ENCODE measurements at places on chromosomes 11 and 22.

GRCh38 chr11:17803754-17804334 lies 69.3 kb downstream of the KCNC1 start:
- peak; percentile 15 for DNase-seq

GRCh38 chr11:61585115-61585514 lies 4.2 kb upstream of the SYT7 start:
- DNase-seq: no peak

DNA sequence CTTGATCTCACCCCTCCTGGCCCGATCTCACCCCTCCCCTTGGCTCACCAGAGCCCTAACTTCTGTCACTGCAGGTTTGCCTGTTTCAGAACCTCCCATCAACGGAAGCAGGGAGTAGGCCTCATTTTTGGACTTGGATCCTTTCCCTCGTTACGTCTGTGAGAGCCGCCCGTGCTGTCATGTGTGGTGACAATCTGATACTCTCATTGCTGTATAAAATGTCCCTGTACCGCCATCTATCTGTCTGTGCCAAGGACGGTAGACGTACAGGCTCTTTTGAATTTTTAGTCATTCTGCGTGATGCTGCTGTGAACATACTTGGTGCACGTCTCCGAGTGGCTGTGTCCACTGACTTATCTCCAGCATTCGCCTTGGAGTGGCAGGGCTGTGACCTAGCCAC lies 1163.1 kb downstream of the BRD1 start:
- DNase-seq: no peak

- DNase-seq: no peak
Observed at GRCh38 chr11:61142424-61142823, 18.8 kb downstream of the VPS37C start.

DNA sequence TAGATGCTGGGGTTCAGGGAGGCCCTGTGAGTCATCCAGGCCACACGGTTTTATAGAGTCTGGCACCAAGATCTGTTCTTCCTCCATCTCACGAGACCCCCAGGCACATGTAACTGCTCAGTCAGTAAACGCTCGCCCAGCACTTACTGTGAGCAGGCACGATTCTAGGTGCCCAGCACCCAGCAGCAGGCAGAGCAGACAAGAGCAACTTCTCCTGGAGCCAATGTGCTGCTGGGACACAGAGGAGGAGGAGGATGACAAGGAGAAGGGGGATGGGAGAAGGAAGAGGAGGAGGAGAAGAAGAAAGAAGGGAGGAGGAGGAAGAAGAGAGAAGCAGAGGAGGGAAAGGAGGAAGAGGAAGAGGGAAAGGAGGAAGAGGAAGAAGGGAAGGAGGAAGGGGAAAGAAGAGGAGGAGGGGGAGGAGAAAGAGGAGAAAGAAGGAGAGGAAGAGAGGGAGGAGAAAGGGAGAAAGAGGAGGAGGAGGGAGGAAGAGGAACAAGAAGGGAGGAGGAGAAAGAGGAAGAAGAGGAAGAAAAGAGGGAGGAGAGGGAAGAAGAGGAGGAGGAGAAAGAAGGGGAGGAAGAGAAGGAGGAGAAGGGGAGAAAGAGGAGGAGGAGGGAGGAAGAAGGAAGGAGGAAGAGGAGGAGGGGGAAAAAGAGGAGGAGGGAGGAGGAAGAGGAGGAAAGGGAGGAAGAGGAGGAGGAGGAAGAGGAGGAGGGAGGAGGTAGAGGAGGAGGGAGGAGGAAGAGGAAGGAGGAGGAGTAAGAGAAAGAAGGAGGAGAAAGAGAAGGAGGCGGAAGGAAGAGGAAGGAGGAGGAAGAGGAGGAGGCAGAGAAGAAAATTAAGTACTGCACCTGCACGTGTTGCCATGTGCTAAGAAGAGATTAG lies 77.6 kb upstream of the RTL6 start:
- DNase-seq: no peak

All from ascending aorta (tissue), 2 donors.